ENCODE measurements at places on chromosomes 1 and 21.
A peak's percentile ranks its signal among the peaks of the same experiment; 100 is the strongest.

DNA sequence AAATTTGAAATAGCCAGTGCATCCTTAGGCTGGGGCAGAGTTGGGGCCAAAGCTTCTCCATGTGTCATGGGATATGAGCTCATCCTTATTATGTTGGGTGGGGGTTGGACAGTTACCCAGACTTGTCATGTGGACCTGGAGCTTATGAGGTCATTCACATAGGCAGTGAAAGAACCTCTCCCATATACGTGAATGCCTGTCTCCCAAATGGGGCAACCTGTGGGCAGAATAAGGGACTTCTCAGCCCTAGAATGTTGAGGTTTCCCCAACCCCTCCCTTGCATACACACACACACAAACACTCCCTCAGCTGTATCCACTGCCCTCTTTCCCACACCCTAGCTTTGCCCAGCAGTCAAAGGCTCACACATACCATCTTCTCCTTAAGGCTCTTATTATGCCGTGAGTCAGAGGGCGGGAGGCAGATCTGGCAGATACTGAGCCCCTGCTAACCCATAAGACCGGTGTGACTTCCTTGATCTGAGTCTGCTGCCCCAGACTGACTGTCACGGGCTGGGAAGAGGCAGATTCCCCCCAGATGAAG lies 2.3 kb upstream of the IVL start:
- DNase-seq: peak; percentile 81

DNA sequence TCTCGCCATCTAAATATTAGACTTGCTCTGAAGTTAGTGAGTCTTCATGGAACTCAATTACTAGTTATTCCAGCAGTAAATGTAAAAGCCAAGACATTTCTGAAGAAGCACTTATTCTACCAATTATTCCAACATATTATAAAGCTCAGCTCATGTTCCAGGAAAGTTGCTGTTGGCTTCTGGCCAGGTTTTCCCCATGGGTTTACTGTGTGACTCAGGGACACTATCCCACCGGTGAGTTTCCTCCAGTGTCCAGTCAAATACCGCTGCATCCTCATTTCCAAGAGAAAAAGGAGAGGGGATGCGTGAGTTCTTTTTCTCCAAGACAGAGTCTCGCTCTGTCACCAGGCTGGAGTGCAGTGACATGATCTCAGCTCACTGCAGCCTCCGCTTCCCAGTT lies 9.2 kb upstream of the HHIPL2 start:
- DNase-seq: no peak

GRCh38 chr21:34365809-34366208 lies 2.0 kb downstream of the KCNE2 start:
- no peak for DNase-seq

- no peak for DNase-seq
Observed at GRCh38 chr1:92210701-92211100, 7.0 kb upstream of the C1orf146 start.

- no peak for DNase-seq
Observed at GRCh38 chr1:198876371-198876871, 237.6 kb downstream of the PTPRC start.

- no peak for DNase-seq
Observed at GRCh38 chr21:14241297-14241696, 25.3 kb downstream of the RBM11 start.

GRCh38 chr1:233357595-233358397 lies 30.3 kb downstream of the MAP3K21 start:
- DNase-seq: no peak

GRCh38 chr1:30753660-30754123 lies 3.9 kb downstream of the LAPTM5 start:
- DNase-seq: no peak

DNA sequence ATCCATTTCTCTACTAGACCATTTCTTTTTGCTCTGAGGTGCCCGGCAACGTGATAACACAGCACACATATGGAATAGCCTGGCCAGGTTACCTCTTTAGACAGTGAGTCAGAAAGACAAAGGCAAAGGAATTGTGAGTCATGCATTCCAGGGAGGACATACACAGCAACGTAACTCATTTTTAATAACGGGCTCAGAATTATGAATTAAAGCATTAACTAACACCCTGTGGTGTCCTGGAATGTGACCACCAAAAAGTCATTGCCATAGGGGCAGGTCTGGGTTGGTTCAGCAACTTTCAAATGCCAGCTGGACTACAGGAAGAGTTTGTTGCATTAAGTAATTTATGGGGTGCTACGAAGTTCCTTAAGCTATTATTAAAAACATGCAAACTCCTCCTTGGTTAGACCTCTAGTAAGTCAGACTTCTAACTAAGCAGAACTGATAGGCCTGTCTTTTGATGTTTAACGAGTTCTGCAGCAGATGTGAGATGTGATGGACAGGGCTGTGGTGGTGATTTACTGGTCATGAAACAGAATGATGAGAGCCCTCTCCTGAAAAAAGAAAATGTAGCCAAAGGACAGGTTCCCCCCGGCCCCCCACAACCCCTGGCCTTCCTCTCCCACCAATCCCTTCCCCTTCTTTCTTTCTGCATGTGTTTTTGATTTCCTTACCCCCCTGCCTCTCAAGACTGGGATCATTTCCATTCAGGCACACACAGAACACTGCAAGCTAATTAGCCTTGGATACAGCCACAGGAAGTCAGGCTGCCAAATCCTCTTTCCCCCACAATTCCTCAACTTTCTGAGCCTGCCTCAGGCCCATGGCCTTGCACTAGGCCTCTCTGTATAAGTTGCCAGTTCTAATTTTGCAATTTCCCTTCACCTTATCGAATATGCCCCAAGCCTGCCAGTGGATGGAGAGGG lies 88.9 kb upstream of the HAO2 start:
- DNase-seq: peak; percentile 89

- DNase-seq: no peak
Observed at GRCh38 chr1:63878932-63879331, 105.1 kb downstream of the ROR1 start.

DNA sequence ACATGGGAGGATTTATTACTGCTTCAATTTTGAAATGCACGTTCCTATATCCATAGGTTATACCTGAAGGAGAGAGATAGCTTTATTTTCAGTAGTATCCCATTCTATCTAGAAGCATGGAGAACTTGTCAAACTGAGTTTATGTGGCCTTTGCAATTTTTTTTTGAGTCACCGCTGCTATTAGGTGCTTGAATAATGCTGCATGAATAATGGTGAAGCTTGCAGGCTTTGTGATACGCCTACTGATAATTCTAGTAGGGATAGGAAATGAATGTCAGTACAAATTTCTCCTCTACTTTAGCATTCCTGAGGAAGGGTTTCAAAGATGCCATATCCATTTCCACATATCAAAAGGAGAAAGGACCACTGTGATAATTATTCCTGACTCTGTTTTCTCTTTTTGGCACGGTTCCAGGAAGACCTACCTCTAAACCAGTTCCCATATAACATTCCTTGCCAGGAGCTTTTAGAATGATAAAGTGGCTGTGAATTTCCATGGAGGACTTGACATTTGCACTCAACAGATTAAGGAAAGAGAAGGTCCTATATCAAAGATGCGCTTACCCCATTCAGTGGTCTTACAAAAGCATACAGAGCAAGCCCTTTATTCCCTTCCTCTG lies 83.5 kb downstream of the SPATA46 start:
- DNase-seq: no peak

GRCh38 chr1:245589316-245589715 lies 434.5 kb downstream of the KIF26B start:
- no peak for DNase-seq

GRCh38 chr1:235763962-235764361 lies 102.7 kb downstream of the LYST start:
- DNase-seq: no peak

DNA sequence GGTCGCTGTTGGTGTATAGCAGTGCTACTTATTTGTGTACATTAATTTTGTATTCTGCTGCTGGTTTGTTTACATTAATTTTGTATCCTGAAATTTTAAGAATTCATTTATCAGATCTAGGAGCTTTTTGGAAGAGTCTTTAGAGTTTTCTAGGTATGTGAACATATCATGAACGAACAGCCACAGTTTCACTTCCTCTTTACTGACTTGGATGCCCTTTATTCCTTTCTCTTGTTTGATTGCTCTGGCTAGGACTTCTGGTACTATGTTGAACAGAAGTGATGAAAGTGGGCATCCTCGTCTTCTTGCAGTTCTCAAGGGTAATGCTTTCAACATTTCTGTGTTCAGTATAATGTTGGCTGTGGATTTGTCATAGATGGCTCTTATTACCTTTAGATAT lies 1757.9 kb downstream of the BRINP3 start:
- DNase-seq: no peak

GRCh38 chr1:181448461-181448860 lies 34.9 kb upstream of the CACNA1E start:
- no peak for DNase-seq

- DNase-seq: no peak
Observed at GRCh38 chr1:216293683-216294082, 129.6 kb downstream of the USH2A start.

DNA sequence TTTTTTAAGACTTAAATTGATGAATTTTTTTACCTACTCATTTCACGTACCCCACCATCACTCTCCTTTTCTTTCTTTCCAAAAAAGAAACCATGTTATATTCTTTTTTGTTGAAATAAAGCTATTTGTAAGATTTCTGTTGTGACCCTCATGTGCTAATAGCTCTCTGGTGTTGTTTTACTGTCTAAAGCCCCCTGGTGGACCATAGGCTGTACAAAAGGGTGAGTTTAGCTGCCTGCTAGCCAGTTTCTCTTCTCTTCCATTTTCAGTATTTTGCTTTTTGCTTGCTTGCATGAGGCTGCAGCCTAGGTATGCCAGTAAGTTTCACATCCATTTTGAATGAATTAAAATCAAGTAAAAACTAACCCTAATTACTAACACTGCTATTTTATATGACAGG lies 15.6 kb upstream of the VAMP3 start:
- no peak for DNase-seq

- DNase-seq: peak; percentile 81
Observed at GRCh38 chr1:206489980-206490770, 17.2 kb upstream of the RASSF5 start.

DNA sequence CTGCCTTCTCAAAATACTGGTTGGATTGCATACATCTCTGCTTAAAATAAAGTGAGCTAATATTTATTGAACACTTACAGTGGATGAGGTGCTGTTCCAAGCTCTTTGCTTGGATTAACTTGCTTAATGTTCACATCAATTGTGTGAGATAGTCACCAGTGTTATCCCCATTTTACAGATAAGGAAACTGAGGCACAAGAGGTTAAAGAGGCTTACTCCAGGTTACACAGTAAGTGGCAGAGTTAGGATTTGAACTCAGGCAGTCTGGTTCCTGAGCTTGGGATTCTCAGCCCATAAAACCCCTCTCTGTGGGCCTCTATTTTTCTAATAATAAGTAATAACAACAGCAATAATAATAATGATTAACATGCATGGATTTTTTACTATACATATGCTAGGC lies 13.6 kb upstream of the FAAH start:
- no peak for DNase-seq

- DNase-seq: no peak
Observed at GRCh38 chr1:217856342-217857034, 225.3 kb downstream of the SPATA17 start.

Measured in urothelium cell line (cell line).